ENCODE measurements at places on chromosomes 4 and X.

GRCh38 chr4:138788267-138788790 lies 227.3 kb upstream of the NOCT start:
- DNase-seq = no peak

GRCh38 chr4:107564326-107564725 lies 155.7 kb downstream of the PAPSS1 start:
- DNase-seq = no peak

DNA sequence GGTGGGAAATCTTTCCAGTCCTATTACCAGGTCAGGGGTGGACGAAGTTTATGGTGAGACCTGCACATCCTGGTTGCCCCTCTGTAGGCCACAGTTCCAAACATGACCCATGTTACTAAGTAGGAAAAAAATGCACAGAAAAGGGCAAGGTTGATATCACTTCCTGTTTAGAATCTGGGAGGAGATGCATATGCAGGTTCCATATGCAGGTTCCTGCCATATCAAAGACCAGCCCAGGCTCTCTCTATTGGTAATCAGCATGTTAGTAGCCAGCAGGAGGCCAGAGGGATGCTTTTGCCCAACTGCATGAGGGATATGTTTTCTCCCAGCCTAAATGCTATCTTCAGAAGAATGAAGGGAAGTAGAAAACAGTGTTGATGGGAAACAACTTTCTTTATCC lies 657.2 kb downstream of the ANKRD50 start:
- DNase-seq = no peak

DNA sequence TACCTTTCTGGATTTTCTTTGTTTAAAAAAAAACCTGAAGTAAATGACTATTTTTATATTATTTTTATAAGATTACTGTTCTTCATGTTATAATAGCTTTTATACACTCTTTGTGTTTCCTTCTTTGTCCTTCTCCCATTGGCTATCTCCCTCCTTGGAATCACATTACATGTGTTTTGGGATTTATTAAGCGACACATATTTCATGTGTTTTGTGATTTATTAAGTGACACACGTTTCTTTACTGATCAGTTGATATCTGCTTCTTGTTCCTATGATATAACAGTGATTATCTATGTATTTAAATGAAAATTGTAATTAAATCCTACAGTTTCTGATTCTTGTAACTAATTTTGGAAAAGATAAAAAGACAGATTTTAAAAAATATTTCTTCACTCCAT lies 817.3 kb upstream of the AGA start:
- DNase-seq = no peak

DNA sequence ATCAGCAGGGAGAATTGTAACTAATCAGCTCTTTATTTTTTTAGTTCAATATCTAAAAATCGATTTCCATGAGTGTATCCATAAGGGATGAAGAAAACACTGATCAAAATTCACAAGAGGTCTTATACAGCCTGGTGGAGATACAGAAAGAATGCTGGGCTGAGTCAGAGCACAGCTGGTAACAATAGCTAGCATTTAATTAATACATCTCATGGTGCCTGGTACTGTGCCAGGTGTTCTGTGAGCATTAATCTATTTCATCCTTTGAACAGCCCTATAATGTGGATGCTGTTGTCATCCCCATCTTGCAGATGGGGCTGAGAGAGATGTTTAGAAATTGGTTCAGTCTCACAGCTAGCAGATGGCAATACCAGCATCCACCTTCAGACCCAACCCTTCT lies 250.9 kb upstream of the RPS6KA3 start:
- DNase-seq = no peak

- DNase-seq = no peak
These were observed 320.1 kb downstream of the BMPR1B start for GRCh38 chr4:95077864-95078263.

DNA sequence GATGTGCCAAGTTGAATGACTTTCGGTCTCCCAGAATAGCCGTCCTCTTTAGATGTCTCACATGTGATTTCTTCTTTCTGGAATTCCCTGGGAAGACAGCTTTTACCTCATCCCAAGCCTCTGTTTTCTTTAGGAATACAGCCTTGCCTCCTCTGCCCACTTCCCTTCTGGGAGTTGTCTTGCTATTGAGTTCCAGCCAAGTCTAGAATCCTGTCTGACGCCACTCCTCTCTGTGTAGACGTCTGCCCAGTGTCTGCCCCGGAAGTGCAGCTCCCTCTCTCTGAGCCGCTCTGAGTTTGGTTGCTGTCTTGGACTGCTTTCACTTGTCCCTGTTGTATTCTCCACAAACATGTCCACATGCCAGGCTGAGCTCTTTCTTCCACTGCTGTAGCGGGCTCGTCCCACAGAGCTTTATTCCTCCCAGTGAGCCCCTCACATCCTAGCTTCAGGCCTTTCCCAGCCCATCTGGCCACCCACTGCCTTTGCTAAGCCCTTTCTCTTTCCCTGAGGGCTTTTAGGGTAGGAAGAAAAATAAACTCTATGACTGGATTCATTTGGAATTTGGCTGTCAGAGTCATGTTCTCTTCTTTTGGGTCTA lies 9.0 kb upstream of the IGFBP7 start:
- DNase-seq = no peak

GRCh38 chrX:20066968-20067708 lies 49.6 kb downstream of the MAP7D2 start:
- peak; percentile 21 for DNase-seq

DNA sequence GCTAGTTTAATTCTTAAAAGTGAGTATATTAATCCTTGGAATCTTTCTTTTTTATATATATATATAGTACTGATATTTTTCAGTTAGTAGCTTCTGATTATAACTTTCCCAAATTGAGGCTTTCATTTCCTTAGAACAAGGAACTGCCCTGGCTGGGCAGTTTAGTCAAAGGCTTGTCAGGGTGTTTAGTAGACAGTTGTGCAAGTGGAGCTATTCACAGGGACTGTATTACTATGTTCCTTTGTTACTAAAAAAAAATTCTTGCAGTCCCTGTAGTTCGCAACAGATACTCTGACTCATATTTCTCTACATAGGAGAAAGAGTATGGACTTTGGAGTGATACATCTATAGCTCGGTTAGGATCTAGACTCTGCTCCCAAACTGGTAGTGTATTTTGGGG lies 20.8 kb downstream of the USO1 start:
- DNase-seq = no peak
